ENCODE measurements at places on chromosomes 5 and 9.

- DNase-seq = no peak
Observed at GRCh38 chr9:90772386-90772785, 29.2 kb upstream of the SYK start.

DNA sequence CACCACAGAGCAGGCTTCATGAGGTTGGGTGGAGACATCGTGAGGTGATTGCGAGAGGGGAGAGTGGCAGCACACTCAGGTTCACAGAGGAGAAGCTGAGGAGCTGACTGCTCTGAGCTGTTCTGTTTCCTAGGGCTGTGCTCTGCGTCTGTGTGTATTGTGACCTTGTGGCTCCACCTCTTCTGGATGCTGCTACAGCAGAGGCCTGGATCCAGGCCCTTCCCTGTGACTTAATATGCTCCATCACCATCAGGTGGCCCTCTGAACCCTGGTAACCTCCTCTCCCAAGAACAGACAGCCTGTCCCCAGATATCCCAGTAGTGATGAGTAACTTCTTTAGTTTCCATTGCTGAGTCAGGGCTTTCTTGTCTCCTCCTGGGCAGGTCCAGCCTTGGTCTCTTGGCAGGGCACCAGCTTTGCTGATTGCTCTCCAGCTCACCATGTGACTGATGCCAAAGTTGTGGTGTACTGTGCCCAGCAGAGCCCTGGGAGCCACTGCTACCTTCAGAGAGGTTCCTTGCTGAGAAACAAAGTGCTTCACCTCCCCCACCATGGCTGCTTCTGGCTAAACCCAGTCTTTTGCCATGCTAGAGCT is 212.8 kb upstream of the CHD1 start:
- DNase-seq = no peak

GRCh38 chr5:24621792-24622191 is 23.0 kb downstream of the CDH10 start:
- no peak for DNase-seq

GRCh38 chr9:7879551-7880245 is 80.1 kb upstream of the DMAC1 start:
- DNase-seq = no peak

- DNase-seq = no peak
Observed at GRCh38 chr9:124843456-124844034, 9.7 kb upstream of the WDR38 start.

DNA sequence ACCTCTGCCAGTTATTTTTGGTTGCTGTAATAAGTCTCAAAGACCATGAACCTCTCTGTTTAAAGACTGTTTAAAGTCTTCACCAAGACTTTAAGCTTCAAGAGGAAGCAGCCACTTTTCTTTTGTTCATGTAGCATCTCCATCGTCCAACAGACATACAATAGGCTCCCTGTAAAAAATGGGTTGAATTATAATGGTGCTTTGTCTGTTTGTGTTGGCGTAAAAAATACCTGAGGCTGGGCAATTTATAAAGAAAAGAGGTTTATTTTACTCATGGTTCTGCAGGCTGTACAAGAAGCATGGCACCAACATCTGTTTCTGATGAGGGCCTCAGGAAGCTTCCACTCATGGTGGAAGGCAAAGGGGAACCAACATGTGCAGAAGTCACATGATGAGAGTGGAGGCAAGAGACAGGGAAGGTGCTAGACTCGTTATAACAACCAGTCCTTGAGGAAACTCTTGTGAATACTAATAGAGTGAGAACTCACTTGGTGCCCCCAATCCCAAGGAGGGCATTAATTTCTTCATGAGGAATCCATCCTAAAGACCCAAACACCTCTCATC is 126.3 kb upstream of the RPS23 start:
- no peak for DNase-seq

GRCh38 chr9:123070198-123070597 is 36.7 kb downstream of the GPR21 start:
- no peak for DNase-seq

- no peak for DNase-seq
Observed at GRCh38 chr9:30575218-30575617, 1809.2 kb upstream of the ACO1 start.

GRCh38 chr9:111106202-111106601 is 67.9 kb upstream of the LPAR1 start:
- DNase-seq = no peak

GRCh38 chr9:12666813-12667212 is 26.4 kb upstream of the TYRP1 start:
- DNase-seq = no peak

- peak; percentile 39 for DNase-seq
Observed at GRCh38 chr9:89542401-89543021, 44.6 kb upstream of the SEMA4D start.

DNA sequence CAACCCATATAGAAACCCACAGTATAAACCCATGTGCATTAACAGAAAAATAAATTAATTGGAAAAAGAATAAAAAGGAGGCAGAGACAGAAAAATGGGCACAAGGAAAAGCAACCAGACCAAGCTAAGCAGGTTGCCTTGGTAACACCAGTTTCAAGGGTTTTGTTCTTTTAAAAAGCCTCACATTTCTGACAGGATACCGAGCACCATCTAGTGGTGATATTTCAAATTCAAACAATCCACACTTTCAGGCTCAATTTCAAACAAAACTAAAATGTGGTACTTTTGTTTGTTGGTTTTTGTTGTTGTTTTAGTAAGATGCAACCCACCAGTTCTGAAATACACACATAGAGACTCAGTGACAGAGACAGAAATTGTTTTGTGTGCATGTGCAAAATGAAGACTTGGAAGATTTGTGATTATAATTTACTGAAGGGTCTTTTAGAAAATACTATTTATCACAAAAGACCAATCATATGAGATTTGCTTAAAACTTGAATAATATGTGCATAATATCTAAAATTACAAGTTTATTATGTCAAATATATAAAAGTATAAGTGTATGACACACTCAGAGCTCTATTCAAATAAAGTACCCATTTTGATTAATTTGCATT is 318.2 kb downstream of the SLCO4C1 start:
- DNase-seq = peak; percentile 74

- peak; percentile 73 for DNase-seq
Observed at GRCh38 chr5:157328277-157328912, 62.5 kb downstream of the CYFIP2 start.

DNA sequence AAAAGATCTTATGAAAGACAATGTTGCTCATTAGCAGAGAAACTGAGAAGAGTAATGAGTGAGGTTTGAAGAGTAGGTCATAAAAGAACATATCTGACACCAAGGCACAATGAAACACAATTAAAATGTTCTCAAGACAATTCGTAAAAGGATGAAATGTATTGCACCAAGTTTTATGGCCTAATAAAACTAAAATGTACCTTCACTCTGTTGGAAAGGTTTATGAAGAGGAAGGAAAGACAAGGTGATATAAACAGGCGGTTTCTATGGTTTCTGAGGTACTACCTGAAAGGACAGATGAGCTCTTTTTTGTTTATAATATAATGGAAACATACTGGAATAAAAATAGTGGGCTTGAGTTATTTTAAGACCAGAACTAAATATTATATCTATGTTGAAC is 821.3 kb downstream of the TAF11L14 start:
- no peak for DNase-seq

DNA sequence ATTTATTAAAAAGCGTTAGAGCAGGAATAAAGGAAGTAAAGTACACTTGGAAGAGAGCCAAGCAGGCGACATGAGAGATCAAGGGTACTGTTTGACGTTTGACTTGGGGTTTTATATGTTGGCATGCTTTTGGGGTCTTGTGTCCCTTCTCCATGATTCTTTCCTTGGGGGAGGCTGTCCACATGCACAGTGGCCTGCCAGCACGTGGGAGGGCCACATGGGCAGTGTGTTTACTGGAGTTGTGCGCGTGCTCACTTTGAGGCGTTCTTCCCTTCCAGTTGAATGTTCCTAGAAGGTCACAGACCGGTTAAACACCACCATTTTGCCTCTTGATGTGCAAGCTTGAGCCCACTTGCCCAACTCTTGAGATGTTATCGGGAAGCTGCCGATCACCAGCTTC is 49.5 kb upstream of the ICE1 start:
- no peak for DNase-seq

- peak; percentile 87 for DNase-seq
Observed at GRCh38 chr5:34898258-34898895, 16.9 kb downstream of the RAD1 start.

DNA sequence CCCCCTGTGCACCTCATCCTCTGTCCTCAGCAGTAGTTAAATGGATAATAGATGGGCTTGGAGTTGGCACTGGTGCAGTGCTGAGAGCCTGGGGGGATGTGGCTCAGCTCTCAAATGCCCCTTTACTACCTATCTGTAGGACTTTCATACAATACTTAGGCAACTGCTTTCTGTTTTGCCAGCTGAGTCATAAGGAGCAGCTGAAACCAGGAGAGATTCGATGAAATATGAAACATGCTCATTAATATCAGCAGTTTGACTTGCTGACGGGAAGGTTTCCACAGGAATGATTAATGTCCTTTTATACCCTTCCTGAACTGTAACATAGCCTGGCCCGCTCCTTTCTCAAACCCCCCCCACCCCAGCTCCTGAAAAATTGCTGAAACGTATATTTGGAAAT is 142.6 kb downstream of the SAXO1 start:
- no peak for DNase-seq

DNA sequence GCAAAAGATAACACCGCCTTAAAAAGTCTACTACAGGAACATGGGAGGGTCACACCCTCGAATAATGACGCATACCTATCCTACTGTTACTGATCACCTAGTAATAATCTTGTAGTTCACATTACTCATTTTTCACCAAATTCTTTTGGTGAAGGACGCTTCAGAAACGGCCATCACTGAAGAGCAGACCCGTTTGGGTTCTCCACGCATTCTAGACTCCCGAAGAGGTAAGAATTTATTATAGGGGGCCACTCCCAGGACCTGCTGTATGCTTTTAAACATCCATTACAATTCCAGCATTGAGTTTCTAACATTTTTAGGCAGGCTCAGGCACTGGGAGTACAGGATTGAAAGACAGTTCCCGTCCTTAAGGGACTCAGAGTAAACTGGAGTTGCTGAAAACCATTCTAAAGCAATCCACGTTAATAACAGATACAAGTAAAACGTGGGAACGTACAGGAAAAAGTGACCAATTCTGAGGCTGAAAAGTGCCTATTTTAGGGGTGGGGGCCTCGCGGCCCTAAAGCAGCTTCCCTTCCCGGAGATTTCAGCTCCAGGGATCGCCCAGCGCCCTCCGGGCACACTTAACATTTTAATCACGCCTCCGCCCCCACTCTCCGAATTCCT is at the start of gene FER:
FER (plus strand) TSS at position 124 of the 627 bp plus-strand sequence. CDS start 50,286 bp downstream, outside the sequence.
- no peak for DNase-seq

- DNase-seq = no peak
Observed at GRCh38 chr9:98989036-98990000, 45.6 kb downstream of the COL15A1 start.

DNA sequence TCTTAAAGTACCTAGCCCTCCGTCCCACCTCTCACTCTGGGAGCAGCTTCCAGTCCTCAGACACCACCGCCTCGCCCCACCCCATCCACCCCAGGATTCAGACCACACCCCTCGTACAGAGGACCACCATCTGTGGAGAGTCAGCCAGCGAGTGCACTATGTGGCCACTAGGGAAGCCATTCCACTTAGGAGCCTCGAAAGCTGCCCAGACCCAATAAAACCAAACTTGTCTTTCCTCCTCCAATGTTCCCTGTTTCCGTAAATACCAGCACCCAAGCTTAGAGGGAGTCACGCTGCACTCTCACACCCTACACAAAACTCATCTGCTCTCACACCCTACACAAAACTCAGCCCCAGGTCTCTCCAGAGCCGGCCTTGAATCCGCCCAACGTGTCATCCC is 1.9 kb downstream of the GCNT4 start:
- no peak for DNase-seq
